ENCODE measurements at places on chromosomes 5 and 9.

DNA sequence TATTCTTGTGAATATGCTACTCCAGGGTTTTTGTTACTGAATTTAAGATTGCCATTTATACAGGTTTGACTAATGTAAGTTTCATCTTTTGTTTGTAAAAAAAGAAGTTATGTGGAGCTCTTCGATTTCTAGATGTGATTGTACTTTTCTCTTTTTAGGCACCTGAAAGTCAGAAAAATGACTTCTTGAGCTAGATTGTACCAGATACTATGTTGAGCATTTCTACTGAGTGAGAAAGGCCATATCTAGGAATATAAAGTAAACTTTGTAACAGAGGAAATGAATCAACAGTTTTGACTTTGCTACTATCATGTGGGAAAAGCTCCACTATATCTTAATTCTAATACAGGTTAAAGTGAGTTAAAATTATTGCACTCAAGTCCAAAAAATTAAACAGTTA lies 25.1 kb downstream of the SMC5 start:
- no peak for DNase-seq

GRCh38 chr9:24572406-24572805 lies 26.7 kb upstream of the IZUMO3 start:
- no peak for DNase-seq

- no peak for DNase-seq
Measured at GRCh38 chr5:42719034-42719433, 37.6 kb upstream of the CCDC152 start.

GRCh38 chr9:106961623-106962022 lies 98.7 kb downstream of the ZNF462 start:
- no peak for DNase-seq

DNA sequence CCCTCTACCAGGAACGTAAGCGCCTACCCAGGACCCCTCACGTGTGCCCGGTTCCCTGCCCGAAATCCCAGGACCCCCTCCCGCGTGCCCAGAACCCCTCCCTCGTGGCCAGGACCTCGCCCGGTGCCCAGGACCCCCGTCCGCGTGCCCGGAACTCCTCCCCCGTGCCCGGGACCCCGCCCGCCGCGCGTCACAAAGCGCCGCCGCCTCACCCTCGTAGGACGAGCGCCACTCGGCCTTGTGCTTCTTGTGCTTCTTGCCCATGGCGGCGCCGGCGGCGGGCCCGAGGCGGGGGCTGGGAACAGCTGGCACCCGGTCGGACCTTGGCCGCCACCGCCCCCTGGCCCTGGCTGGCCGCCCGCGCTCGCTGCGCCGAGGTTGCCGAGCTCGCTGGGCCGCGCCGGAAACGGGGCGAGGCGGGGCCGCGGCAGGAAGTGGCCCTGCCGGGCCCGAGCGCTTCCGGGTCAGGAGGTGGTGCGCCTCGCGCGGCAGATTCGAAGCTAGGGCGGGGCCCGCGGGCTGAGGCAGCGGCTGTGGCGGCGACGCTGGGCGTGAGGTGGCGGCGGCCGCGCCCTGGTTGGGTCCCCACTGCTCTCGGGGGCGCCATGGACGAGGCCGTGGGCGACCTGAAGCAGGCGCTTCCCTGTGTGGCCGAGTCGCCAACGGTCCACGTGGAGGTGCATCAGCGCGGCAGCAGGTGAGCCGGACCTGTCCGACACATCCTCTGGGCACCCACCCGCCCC lies at the start of the genes BRD9 and TRIP13:
BRD9 (minus strand) TSS at position 408 of the 743 bp plus-strand sequence; CDS start at position 264, 144 bp downstream.
TRIP13 (plus strand) TSS at position 491 of the 743 bp plus-strand sequence; CDS start at position 606, 115 bp downstream.
- peak; percentile 100 for DNase-seq

- no peak for DNase-seq
Measured at GRCh38 chr5:66867618-66868322, 271.6 kb downstream of the MAST4 start.

DNA sequence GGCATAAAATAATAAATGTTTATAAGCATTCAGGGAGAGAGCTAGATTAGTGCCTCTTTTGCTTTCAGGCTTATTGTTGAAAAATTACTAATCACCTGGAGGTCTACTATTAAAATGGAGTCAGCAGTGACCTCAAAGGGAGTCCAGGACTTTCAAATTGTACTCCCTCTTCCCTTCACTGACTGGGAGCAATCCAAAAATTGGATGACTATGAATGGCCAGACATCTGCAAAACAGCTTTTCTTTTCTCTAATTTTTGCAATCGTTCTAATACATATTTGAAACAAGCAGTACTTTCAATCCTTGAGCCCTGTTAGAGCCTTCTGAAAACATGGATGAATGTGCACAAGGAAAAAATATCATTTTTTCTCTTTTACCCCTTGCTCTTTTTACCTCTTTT lies 461.8 kb downstream of the TMEM232 start:
- DNase-seq = no peak

- no peak for DNase-seq
Measured at GRCh38 chr5:61467766-61468482, 135.9 kb downstream of the ZSWIM6 start.

DNA sequence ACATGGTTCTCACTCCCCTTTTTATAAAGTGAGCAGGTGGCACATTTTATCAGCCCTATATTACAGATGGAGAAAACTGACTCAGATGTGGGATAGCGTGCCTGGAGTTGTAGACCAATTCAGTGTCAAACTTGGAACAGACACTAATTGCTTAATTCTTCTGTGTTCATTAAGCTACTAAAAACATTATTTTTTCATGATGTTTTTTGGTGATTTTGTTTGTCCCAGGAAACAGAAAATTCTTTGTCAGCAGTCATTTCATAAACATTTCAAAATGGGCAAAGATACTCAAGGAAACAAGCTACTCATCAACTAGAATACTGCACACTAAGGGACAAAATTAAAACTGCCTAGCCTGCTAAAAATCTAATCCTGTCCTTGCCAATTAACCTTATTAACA lies 2.2 kb downstream of the ABHD17B start:
- DNase-seq = no peak

- no peak for DNase-seq
Measured at GRCh38 chr5:145341842-145342241, 493.3 kb downstream of the PRELID2 start.

DNA sequence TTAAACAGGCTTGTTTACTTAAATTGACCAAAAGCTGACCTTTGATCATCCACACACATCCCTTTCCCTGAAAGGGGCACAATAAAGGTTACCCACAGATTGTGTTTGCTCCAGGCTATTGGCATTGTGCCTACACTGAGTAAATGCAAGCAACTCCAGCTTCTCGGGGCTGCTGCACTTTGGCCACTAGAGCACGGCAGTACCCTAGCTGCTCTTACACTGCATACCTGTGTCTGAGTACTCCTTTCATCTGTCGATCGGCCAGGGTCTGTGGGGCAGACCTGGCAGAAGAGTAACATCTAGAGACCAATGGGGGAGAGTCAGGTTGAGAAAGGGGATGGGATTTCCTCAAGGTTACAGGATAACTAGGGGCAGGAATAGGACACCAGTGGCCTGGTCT lies 281.9 kb upstream of the NMUR2 start:
- DNase-seq = no peak

GRCh38 chr5:66442951-66443445 lies 153.2 kb upstream of the MAST4 start:
- no peak for DNase-seq

GRCh38 chr9:137606005-137606621 lies 627 bp downstream of the ARRDC1 start:
- DNase-seq = no peak

GRCh38 chr5:128984480-128984879 lies 19.2 kb downstream of the SLC27A6 start:
- DNase-seq = no peak

- no peak for DNase-seq
Measured at GRCh38 chr5:115386657-115387056, 90.2 kb upstream of the CCDC112 start.

- no peak for DNase-seq
Measured at GRCh38 chr9:120941046-120941770, 14.6 kb upstream of the TRAF1 start.

DNA sequence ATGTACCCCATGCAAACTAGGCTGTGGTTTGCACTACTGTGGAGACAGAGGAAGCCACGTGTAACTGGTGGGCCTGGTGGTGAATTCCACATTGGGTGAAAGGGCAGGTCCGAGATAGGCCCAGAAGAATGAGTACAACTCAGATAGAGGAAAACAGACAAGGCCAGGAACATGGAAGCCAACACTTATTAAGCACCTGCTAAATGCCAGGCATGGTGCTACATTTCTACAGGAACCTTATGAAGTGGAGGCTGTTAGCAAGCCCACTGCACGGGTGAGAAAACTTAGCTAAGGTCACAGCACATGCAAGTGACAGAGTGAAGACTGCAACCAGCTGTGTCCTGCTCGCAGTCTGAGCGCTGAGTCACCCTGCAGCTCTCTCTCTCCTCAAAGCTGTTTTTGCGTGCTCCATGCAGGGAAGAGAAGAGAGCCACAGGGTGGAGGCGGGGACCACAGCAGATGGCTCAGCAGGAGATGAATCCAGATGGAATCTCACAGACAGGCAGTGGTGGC lies 65.5 kb upstream of the SPTLC1 start:
- no peak for DNase-seq

DNA sequence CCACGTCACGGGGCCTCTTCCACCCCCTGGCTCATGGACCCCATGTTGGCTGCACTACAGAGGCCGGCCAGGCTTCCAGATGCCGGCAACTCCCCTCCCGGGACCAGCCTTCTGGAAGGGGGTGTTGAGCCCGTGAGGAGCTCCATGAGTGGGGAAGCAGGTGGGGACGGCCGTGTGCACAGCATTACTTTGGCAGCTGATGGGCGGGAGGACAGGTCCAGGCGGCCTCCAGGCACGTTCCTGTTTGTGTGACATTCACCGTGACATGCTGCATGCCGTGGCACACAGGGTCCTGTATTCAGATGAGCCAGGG lies 29.1 kb upstream of the ABO start:
- no peak for DNase-seq

DNA sequence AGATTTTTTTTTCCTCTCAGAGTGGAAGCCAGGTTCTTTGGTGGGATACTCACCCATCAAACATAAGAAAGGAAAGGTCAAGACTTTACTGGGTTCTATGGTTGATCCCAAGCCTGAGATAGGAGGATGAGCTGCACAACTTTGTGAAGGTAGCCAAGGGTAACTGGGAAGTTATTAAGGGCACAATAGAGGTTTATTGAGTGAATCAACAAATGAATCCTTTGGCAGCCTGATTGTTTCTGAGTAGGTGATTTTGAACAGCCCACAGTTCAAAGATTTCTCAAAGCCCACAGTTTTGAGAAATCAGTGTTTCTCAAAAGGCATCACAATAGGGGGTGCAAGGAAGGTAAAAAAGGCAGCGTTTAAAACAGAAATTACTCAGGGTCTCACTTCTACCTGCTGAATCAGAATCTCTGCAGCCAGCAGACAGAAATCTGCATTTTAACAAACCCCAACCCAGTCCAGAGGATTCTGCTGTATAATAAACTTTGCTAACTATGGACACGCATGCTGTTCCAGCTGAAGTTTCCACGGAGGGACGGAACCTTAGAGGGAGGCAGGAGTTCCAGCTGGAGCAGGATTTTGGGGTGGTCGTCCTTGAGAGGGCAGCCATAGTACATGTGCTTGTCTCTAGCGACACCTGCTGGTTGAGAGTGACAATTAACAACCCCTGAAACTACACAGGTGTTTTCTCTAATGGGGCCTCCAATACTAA lies 32.7 kb upstream of the FSD1L start:
- peak; percentile 29 for DNase-seq

- peak; percentile 67 for DNase-seq
Measured at GRCh38 chr9:133845440-133845839, 107.3 kb upstream of the SARDH start.

GRCh38 chr9:89666364-89666763 lies 61.6 kb downstream of the GADD45G start:
- no peak for DNase-seq

GRCh38 chr9:126165755-126166154 lies 160.9 kb upstream of the MVB12B start:
- DNase-seq = no peak

DNA sequence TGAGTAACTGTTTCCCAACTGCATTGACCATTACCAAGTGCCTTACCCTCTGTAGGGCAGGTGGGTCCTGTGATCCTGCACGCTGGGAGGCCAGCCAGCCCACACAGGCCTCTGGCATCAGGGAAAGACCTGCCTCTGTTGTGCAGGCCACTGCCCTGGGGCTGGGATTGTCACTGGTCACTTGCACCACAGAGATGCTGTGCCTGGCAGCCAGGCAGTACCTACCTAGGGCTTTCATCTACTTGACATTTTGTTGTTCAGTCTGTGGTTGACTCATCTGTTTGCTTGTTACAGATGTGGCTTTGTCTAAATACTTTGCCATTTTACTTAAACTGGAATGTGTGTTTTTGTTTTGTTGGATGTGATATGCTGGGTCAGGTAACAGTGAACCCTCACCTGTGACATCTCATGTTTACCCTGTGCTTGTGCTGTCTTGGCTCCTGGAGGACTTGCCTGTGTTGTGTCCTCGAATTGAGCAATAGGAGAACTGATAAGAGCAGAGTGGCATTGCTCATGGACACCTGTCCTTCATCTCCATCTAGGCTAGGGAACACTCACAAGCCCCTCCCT lies 32.8 kb downstream of the SECISBP2 start:
- DNase-seq = no peak

- no peak for DNase-seq
Measured at GRCh38 chr9:89880161-89880560, 275.3 kb downstream of the GADD45G start.

- no peak for DNase-seq
Measured at GRCh38 chr5:142317753-142318152, 7.1 kb downstream of the SPRY4 start.

DNA sequence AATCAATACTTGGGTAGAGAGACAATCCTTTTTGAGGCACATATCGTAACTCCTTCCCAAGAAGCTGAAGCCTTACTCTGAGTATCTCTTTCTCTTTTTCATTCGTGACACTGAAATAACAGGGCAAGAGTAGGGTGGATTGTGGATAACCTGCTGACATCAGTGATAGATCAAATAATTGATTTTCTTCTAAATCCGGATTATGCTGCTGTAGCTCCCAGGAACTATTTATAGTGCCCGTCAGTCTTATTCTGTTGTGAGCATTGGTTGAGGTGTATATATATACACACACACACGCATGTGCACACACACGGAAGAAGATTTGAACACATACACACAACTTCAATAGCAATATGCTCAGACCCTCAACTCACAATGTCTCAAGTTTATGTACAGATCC lies 43.2 kb upstream of the GLRA1 start:
- no peak for DNase-seq

DNA sequence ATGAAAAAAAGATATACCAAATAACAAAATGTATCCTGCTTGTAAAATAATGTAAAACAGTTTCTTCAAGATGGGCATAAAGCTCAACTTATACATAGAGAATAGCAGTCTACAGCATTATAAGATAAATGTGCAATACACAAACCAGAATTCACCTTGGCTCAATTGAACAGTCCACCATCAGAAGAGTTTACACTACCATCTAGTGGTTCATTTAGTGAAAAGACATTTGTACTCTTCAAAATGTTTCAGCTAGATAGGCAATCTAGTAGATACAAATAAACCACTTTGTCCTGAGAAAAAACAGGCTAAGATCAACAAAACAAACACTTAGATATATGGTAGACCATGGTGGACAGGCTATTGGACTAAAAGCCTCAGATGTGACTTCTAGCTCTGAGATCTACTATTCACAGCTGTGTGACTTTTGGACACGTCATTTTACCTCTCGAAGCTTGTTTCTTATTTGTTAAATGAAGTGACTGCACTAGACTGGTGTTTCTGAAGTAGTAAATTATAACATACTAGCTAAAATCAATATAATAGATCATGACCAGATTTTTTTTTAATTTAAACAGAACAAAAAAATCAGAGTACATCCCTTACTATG lies 22.1 kb upstream of the TPD52L3 start:
- DNase-seq = no peak
